SK-N-SH (cell line): ENCODE measurements at places on chromosomes 16 and 17. TPM values are rescaled to one million over a fixed set of nuclear protein-coding genes. Genes with fewer than 3 reads are reported as not detected.

The MYH1 gene
- polyA plus RNA-seq: 0.03 and 0.06 TPM in 2 replicates

The CDH1 gene
- not detected in 2 replicates for polyA plus RNA-seq

The SCGB1C2 gene
- not detected in 2 replicates for polyA plus RNA-seq

The TBX6 gene
- polyA plus RNA-seq: 0.16 and 0.18 TPM in 2 replicates

The CDC42EP4 gene
- polyA plus RNA-seq: 23.7 and 28.3 TPM in 2 replicates

The GRIN2A gene
- not detected in 2 replicates for polyA plus RNA-seq

The GRAPL gene
- polyA plus RNA-seq: not detected in 2 replicates

- no peak overlapping the region for H3K27ac ChIP-seq
- no peaks in the 10 kb centered on the region for H3K36me3 ChIP-seq
- H3K27me3 ChIP-seq: no peaks in the 10 kb centered on the region
- H3K4me3 ChIP-seq: no peak overlapping the region
Measured at GRCh38 chr16:63697736-63698135, 1424.1 kb downstream of the CDH11 start.

DNA sequence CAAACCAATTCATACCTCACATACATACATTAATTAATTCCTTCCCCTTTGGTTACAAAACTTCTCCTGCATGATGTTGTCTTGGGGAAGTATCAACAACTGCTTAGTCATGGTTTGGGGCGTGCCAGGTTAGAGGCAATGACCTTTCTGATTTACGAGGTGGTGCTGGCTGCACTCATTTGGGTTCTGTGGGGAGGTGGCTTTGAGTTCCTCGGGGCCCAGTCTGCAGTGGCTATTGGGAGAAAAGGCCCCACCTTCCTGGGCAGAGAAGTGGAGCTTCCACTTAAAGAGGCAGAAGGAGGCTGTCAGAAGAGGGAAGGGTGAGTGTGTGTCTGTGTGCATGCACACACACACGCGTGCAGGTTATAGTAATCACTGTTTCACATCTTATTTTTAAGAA is 10.2 kb upstream of the ETV4 start:
- no peak overlapping the region for H3K27ac ChIP-seq
- H3K27me3 ChIP-seq: no peaks in the 10 kb centered on the region
- no peak overlapping the region for H3K4me3 ChIP-seq
- no peaks in the 10 kb centered on the region for H3K4me1 ChIP-seq
- no peaks in the 10 kb centered on the region for H3K36me3 ChIP-seq

DNA sequence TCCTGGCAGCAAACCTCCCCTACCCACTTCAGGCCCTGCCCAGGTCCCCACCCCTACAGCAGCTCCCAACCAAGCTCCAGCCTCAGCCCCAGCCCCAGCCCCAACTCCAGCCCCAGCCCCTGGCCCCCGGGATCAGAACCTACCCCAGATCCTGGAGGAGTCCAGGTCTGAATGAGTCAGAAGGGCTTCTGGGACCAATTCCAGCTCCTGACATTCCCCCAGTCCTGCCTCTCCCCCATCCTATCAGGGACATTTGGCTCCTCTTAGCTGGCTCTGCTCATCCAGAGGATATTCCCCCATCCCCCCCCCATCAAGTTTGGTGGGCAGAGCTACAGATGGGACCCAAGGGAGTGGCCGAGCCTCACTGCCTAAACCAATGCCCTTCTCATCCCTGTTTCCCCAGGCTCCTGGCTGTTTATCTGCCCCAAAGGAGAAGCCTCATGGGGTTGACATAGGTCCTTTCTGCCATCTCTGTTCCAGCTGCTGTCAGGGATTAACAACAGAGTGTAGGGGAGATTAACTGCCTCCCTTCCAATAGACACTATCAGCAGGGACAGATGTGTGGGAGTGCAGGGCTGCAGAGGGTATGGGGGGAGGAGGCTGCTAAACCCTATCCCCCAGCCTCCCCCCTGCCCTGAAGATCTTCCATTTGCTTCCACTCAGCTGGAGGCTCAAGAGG is 16.5 kb downstream of the CNTNAP1 start:
- H3K36me3 ChIP-seq: peaks cover 10% of the 10 kb centered on the region
- H3K4me3 ChIP-seq: no peak overlapping the region

DNA sequence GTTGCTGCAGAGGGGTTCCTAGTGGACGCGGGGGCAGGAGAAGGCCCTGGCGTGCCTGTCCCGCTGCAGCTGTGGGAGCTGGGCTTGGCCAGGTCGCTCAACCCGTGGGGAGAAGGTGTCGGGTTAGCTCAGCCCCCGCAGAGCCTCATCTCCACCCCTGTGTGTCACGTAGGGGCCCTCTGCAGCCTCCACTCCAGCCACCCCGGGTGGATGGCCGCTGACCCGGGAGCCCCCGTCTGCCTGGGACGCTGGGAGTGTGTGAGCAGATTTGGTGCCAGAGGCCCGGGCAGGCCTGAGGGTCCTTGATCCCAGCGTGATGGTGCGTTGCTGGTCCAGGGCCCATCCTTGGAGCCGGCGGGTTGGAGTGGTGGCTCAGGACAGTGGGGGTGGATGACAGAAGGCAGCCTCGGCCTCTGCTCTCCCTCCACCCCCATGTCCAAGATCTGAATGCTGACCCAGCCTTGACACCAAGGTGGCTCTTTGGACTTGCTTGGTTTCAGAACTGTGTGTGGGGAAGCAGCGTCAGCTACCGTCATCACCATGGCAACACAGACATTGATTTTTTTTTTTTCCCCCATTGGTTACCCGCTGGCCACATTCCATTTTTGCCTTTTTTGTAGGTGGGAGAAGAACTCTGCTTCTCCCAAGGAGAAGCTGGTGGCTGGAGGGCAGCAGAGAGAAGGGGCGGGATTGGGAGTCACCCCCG is 35.7 kb downstream of the BAIAP2 start:
- no peak for DNase-seq
- H3K4me1 ChIP-seq: peaks cover 48% of the 10 kb centered on the region; the same call in 1 of the 2 replicates

DNA sequence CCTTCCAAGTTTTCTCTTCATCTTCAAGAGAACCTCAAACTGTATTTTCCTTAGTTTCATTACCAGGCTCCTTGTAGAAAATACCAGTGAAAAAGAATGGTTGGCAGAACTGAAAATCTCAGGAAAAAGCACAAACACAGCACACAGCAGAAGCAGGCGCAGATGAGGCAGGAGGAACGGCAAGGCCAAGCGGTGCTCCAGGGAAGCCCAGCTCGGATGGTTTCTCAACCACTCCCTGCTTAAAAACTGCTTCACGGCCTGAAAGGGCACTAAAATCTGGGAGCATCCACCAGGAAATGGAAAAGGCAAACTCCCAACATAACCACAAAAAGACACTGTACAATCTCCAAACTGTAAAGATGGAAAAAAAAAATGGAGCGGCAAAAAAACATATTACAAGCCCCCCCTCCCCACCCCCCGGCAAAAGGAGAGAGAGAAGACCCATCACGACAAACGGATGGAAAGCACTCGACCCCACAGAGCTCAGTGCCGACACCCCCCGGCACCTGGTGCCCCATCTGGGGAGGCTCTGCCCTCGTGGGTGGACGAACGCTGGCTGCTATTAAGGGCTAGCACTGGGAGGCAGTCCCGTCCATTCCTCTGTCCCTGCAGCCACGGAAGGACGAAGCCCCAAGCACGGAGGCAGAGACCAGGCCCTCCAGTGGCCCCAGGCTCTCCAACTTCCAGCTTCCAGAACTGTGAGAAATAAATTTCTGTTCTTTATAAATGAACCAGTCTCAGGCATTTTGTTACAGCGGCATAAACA is 127.5 kb downstream of the ZNF778 start:
- H3K27me3 ChIP-seq: no peaks in the 10 kb centered on the region
- no peak overlapping the region for H3K4me3 ChIP-seq
- 0 out of 2 replicates have a peak, but pooled peaks cover 4% of the 10 kb centered on the region for H3K4me1 ChIP-seq
- peaks cover 4% of the 10 kb centered on the region for H3K36me3 ChIP-seq

GRCh38 chr17:41773731-41774193 is 12.7 kb downstream of the JUP start:
- DNase-seq: no peak
- H3K4me1 ChIP-seq: peaks cover 36% of the 10 kb centered on the region
- no peaks in the 10 kb centered on the region for H3K27me3 ChIP-seq
- no peak overlapping the region for H3K27ac ChIP-seq

GRCh38 chr17:79027274-79027924 is 3.4 kb downstream of the C1QTNF1 start:
- no peaks in the 10 kb centered on the region for H3K36me3 ChIP-seq
- H3K27me3 ChIP-seq: no peaks in the 10 kb centered on the region
- H3K4me3 ChIP-seq: peak overlapping the region; percentile 19
- peak overlapping the region; percentile 51 for H3K27ac ChIP-seq
- H3K4me1 ChIP-seq: peaks cover 58% of the 10 kb centered on the region

GRCh38 chr17:29584452-29585079 is 4.9 kb downstream of the GIT1 start:
- no peak overlapping the region for H3K4me3 ChIP-seq
- H3K4me1 ChIP-seq: peaks cover 46% of the 10 kb centered on the region
- peaks cover under 1% of the 10 kb centered on the region for H3K36me3 ChIP-seq
- H3K27me3 ChIP-seq: no peaks in the 10 kb centered on the region

DNA sequence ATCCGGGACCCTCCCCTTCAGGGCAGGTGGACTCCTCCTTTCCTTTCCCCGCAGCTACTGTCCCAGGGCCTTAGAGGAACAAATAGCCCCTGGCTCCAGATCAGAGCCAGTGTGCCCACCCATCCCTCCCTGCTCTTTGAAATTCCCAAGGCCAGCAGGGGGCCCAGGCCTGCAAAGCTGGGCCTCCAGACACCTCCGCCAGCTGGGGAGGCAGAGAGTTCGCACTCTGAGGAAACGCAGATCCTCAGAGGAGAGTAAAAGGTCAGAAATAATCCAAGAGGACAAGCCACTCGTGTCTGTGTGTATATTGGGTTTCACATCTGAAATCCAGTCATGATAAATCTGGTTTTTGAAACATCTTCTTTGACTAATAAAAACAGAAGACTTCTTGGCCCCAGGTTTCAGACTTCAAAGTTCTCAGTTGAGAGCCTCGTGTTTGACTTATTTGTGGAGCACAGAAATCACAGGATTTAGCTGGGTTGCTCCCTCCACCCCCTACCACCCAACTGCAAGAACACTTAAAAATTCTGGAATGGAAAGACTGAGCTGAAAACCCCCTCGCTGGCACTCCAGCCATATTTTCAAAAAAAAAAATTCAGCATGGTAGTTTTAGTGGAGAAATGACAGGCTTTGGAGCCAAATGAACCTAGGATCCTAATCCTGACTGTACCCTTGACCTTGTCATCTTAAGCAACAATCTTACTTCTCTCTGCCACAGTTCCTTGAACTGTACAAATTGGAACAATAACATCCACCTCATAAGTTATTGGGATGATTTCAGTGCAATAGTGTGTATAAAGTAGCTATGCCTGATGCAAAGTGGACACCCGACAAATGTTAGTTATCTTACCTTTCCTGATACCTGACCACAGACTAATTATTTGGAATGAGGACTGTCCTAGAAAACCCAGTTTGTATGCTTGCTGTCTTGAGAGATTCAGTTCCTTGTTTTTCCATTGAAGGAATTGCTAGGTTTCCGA is 44.5 kb upstream of the TBX2 start:
- no peak for DNase-seq
- no peak overlapping the region for H3K27ac ChIP-seq
- H3K4me1 ChIP-seq: 0 out of 2 replicates have a peak, but pooled peaks cover 9% of the 10 kb centered on the region
- H3K4me3 ChIP-seq: no peak overlapping the region
- H3K36me3 ChIP-seq: no peaks in the 10 kb centered on the region
- no peaks in the 10 kb centered on the region for H3K27me3 ChIP-seq

DNA sequence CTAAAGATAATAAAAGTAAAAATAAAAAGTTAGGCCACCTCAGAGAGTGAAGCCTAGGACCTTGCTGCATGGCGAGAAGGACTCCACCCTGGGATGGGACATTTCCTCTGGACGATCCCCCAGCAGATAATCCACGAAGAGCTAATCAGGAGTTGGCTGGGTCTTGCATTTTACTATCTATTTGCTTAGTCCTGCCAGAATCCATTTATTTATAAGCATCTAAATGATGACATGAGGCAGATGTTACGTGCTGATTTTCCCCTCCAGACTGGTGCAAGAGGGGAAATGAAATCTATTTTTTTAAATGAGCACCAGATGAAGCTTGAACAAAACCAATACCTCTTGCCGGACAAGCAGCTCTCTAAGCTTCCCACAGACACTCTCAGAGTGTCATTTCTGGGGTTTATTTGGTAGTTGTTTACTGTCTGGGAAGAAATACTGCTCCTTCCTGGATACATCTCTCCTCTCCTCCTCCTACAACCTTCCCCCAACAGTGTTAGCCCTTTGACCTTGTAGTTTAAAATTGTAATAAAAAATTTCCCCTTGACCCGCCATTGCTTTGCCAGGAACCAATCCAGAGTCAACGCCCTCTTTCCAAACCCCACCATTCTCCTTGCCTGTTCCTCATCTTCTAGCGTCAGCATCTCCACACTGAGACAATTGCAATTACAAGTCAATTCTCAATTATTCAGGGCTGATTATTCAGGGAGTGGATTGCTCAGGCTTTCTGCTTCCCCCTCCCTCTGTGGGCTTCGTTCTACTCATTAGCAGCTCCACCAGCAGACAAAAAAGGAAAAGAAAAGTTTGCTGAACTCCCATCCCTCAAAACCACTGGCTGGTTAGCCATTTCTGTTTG is 63.0 kb downstream of the GSG1L start:
- H3K36me3 ChIP-seq: no peaks in the 10 kb centered on the region
- no peak overlapping the region for H3K4me3 ChIP-seq
- no peaks in the 10 kb centered on the region for H3K4me1 ChIP-seq
- no peak overlapping the region for H3K27ac ChIP-seq
- peak; percentile 60 for DNase-seq

GRCh38 chr17:10993126-10993525 is 155.2 kb upstream of the PIRT start:
- no peak overlapping the region for H3K4me3 ChIP-seq
- DNase-seq: no peak
- H3K4me1 ChIP-seq: no peaks in the 10 kb centered on the region
- no peak overlapping the region for H3K27ac ChIP-seq
- no peaks in the 10 kb centered on the region for H3K36me3 ChIP-seq

GRCh38 chr16:65975049-65975708 is 391.3 kb upstream of the CDH5 start:
- DNase-seq: no peak
- H3K4me3 ChIP-seq: no peak overlapping the region
- no peak overlapping the region for H3K27ac ChIP-seq
- H3K36me3 ChIP-seq: no peaks in the 10 kb centered on the region

DNA sequence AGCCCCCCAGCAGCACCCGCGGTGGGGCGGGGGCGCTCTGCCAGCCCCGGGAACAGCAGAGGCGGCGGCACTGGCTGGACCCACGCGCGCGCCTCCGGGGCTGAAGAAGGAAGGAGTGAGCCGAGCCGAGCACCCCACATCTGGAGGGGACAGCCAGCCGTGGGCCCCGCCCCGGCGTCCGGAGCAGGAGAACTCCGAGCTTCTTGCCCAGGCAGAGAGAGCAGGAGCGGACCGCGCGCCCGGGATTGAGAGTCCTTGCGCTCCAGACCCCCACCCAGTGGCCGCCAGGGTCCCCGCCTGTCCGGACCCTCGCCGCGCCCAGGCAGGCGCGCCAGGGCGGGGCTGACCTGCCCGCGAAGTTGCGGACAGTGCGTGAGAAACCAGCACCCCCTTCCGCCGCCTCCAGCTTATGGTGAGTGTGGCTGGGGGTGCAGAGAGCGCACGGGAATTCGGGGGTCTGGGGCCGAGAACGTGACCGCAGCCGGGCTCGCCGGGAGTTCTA is 921.9 kb upstream of the EEF2KMT start:
- H3K36me3 ChIP-seq: no peaks in the 10 kb centered on the region
- no peak overlapping the region; the same call in 1 of the 2 replicates for H3K27ac ChIP-seq
- peak; percentile 78 for DNase-seq
- no peaks in the 10 kb centered on the region for H3K27me3 ChIP-seq
- H3K4me1 ChIP-seq: peaks cover 8% of the 10 kb centered on the region; the same call in 1 of the 2 replicates
- peak overlapping the region; percentile 38 for H3K4me3 ChIP-seq
